ENCODE measurements at places on chromosomes 11 and 22. TPM values are rescaled to one million over a fixed set of nuclear protein-coding genes. Genes with fewer than 3 reads are reported as not detected.

DNA sequence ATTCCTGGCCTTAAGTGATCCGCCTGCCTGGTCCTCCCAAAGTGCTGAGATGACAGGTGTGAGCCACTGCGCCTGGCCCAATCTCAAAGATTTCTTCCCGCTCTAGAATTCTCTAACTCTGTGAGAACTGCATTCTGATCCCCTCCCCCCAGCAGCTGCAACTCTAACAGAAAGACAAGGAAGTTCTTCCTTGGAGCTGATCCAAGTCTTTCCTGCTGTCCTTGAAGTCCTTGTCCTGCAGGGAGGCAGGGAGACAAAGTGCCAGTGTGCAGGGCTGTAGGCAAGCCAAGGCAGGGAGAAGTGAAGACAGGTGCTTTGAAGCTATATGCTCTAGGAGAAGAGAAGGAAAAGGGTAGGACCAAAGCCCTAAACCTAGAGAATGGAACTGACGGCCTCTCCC is 9.5 kb upstream of the GGA1 start:
- DNase-seq = no peak

- no peak for DNase-seq
Measured at GRCh38 chr22:39287076-39287725, 32.2 kb downstream of the RPL3 start.

DNA sequence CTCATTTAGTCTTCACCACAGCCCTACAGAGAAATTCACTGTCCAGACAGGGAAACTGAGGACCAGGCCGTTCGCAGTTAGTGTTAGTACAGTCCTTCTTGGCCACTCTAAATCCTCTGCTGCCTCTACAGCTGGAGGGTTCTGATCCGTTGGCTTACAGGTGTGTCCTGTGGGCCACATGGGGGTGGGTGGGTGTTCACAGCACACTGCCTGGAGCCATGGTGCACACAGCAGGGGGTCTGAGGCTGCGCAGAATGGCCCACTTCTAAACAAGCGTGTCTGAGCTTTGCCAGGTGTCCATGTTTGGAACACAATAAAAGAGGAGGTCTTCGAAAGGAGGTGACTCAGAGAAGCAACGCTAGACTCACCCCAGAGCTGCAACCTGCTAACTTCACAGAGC is 249.0 kb downstream of the ST3GAL4 start:
- no peak for DNase-seq

GRCh38 chr11:70034740-70035365 is 43.3 kb upstream of the ANO1 start:
- DNase-seq = no peak

The HPX gene
- total RNA-seq = 1.5 TPM

- DNase-seq = no peak
Measured at GRCh38 chr11:69643646-69644045, 2.7 kb downstream of the CCND1 start.

- no peak for DNase-seq
Measured at GRCh38 chr11:19577976-19578619, 134.5 kb upstream of the NAV2 start.

DNA sequence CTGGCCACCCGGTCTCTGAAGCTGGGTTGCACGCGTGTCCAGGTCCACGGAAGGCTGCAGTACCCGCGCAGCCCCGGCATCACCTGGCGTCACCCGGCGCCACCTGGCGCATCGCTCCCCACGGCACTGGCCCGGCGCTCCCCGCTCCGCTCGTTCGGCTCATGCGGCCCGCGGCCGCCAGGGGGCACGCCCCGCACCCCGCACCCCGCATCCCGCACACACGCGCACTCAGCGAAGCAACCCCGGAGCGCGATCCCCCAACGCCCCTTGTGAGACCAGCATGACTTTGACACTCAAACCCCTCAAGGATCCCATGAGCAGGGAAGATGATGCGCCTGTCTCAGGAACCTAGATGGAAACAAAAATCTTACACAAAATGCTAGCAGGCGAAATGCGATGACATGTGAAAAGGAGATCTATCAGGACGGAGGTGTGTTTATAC is 11.9 kb downstream of the B3GNT6 start:
- no peak for DNase-seq

GRCh38 chr11:1226986-1227550 is 4.2 kb downstream of the MUC5B start:
- DNase-seq = no peak
